ENCODE measurements at places on chromosomes 16 and 17.

DNA sequence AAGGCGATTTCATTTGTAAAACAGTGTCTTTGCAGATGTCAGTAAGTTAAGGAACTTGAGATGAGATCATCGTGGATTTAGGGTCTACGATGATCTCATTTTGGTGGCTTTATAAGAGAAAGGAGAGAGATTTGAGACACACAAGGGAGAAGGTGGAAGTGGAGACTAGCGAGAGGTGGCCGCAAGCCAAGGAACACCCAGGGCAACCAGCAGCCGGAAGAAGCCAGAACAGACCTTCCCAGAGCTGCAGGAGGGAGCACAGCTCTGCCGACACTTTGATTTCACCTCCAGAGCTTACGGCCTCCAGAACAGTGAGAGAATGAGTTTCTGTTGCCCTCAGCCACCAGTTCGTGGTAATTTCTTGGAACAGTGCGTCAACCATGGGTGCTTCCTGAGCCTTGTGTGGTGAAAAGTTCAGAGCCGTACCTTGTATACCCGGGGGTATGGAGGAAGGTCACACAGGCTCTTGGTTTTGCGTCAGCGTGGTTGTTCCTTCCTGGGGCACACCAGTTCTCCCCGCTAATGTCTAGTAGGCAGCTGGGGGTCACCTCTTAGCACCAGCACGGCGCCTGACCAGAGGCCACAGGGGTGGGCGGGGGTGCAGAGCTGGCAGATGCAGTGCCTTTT is 12.9 kb upstream of the SEC14L1 start:
- peak; percentile 63 for DNase-seq

DNA sequence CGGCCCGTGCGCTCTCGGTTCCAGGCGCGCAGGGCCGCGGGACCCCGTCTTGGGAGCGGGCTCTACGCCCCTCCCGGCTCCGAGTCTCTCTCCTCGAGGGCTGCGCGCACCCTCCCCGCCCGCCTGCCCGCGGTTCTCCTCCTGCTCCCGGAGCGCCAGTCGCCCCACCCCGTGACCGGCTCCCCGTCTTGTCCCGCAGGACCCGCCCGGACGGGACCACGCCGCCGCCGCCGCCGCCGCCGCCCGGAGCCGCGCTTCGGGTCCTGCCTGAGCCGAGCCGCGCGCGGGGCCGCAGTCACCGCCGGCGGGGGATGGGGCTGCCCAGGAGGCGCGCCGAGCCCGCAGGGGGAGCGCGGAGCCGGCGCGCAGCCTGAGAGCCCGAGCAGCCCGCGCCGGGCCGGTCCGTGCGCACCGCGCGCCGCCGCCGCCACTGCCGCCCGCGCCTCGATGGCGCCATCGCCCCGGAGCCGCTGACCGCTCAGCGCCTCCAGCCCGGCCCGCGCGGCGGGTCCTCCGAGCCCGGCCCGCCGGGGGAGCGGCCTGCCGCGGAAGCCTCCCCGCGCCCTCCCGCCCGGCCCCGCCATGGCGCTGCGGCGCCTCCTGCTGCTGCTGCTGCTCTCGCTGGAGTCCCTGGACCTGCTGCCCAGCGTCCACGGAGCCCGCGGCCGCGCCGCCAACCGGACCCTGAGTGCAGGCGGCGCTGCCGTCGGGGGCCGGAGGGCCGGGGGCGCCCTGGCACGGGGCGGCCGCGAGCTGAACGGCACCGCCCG is at the start of gene SHISA6:
SHISA6 (plus strand) TSS at position 373 of the 770 bp plus-strand sequence.
- no peak for DNase-seq

- peak; percentile 35 for DNase-seq
Measured at GRCh38 chr17:18008496-18009268, 30.3 kb downstream of the ATPAF2 start.

DNA sequence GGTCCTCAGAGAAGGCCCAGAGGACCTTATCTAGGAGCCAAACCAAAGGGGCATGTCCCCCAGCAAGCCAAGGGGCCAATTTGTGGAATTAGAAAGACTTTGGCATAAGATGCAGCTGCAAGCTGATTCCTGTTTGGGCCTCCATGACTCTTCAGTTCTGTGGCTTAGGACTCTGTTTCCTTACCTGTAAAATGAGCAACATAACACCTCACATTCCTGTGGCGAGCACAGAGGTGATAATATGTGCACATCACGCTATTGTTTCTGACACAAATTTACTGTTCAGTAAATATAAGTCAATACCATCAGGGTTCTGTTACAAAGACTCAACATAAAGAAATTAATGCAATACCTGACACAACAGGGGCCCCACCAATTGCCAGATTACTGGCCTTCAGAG is 57.7 kb downstream of the CDH11 start:
- no peak for DNase-seq

- DNase-seq = no peak
Measured at GRCh38 chr17:78120971-78121800, 7.4 kb downstream of the TMC6 start.

DNA sequence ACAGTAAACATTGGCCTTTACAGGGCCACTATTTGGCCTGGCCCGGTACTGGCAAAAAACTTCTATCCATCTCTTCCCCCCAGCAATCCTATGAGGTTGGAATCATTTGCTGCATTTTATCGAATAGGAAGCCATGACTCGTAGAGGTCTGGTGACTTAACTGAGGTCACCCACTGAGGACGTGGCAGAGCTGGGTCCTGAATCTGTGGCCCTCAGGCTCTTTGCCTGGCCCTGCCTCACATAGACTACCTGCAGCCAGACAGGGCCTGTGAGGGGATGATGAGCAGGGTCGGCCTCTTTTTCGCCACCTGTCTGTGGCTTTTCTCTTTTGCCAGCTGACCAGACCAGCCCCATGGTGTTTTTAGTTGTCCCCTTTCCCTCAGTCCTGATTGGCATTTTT is 1.9 kb downstream of the PPP4C start:
- no peak for DNase-seq

DNA sequence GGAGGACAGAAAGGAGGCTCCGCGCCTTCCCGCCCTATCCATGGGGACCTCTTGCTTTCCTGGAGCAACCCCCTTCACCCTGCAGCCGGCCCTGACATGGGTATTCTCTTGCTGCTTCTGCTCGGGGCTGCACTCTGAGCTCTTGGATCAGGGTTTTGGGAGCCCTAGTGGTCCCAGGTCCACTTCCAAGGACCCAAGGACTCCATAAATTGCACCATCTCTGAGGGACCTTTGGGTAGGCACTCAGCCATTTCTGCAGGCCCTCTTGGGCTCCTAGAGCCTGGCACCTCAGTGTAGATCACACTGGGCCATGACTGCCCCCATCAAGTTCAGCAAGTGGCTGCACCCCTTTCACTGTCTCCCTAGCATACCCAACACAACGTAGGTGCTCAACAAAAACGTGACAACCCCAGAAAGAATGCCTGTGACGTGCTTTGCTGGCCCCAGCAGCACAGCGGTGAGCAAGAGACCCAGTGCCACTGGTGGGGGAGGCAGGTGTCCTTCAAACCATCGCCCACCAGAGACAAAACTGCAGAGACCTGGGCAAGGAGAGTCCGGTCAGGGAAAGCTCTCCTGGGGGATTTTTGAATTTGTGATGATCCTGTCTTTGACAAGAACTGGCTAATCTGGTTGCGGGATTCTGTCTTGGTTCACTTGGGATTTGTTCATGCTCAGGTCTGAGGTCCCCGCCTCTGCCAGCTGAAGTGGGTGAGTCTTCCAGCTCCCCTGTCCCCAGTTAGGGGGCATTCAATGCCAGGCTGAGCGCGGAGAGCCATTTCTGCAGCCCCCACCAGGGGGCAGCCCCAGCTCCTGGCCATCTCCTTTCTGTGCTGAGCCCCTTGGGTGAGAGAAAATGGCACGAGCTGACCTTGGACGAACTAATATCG is 2.5 kb upstream of the RAB11FIP4 start:
- no peak for DNase-seq

DNA sequence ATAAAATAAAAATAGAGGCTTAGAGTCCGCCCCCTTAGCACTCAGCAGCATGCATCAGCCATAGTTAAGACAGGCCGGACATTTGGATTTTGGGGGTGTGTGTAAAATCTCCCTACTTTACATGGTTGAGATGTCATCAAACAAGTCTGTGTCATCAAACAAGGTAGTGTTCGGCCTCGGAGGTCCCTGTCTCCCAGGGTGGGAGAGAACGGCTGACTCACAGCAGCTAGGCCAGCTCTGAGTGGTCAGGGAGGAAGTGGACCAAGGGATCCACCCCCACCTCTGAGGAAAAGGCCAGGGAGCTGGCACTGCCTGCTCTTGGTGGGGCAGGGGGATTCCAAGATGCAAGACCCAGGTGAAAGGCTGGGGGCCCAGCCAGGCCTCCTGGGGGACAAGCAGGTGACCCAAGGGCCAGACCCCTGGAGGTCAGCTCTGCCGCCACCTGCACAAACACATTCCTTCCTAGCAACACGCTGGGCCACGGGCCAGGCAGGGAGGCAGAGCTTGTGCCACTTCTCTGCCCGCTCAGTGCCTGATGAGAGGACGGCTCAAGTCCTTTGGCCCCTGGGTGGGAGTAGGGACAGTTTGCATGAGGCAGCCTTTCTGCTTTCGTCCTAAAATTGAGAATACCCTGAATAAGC is 28.5 kb downstream of the KIFC3 start:
- no peak for DNase-seq

- DNase-seq = no peak
Measured at GRCh38 chr17:19443148-19443547, 32.1 kb downstream of the RNF112 start.

- no peak for DNase-seq
Measured at GRCh38 chr16:89119166-89119621, 25.5 kb downstream of the ACSF3 start.

GRCh38 chr16:918741-919657 is 51.8 kb downstream of the LMF1 start:
- DNase-seq = no peak

DNA sequence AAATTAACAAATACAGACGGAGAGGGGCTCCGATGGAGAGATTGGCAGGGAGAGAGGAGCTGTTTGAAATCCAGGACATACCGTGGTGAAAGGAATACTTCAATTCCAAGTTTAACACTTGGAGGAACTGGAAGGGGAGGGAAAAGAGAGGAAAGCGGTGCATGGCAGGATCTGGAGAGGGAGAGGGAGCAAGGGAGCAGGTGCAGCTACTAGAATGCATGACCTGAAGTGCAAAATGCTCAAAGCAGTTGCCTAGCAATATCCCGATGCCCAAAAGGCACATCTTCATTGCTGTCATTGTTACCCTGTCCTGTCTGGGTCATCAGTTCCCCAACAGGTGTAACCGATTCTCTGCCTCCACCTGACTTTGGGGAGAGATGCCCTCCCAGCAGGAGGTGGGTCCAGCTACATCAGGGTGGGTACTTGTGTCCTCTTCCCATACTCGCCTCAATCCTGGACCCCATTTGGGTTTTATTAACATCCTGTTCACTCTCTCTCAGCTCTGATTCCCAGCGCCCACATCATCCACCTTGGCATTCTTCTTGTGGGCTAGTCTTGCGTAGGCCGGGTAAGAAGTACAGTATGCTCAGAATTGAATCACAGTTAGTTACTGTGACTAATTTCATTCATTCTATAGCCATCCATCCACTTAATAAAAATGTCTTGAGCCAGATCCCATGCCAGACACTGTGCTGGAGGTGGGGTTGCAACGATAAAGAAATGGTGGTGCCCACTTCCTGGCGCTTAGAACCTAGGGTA is 37.4 kb upstream of the EMP2 start:
- no peak for DNase-seq

GRCh38 chr16:84555418-84556196 is 51.1 kb upstream of the MEAK7 start:
- no peak for DNase-seq

DNA sequence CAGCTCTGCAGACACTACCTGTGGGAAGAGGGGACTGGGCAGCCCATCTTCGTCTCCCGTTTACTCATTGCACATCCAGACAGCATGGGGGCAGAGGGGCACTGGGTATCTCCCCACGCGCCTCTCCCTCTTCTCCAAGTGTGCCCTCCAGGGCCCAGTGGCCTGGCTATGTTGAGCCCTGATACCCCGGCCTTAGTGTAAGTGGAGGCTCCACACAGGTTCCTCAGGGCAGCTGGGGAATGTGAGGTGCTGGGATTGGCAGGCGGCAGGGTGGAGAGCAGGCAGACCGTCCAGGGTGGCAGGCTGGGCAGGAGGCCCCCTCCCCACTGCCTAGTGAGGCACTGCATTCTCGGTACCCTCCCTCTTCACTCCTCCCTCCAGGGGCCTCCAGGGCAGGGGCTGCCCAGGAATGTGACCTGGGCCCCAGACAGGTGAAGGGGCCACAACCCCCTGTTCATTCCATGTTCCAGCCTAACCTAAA is 13.2 kb upstream of the NAGLU start:
- no peak for DNase-seq

- DNase-seq = no peak
Measured at GRCh38 chr17:76500074-76500746, 1.0 kb downstream of the RHBDF2 start.

- no peak for DNase-seq
Measured at GRCh38 chr17:17815436-17816200, 21.2 kb downstream of the SREBF1 start.

DNA sequence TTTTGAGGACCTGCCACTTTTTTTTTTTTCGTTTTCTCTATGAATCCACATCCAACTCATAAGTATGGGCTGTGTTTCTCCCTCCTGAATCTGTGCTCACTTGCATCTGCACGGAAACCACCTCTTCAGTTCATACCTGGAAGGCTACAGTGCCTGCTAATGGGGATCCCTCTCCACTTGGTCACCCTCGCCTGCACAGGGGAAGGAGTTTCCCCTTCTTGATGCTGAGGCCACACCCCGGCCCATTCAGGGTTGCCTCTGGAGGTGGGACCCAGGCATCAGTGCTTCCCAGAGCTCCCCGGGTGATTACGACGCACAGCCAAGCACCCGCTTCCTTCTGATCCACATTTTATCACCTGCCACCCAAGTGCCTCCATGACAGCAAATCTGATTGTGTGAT is 85.9 kb upstream of the TBC1D3K start:
- no peak for DNase-seq

GRCh38 chr16:47888142-47888541 is 267.7 kb downstream of the ABCC12 start:
- peak; percentile 13 for DNase-seq

- no peak for DNase-seq
Measured at GRCh38 chr17:15180121-15180561, 85.0 kb downstream of the PMP22 start.

DNA sequence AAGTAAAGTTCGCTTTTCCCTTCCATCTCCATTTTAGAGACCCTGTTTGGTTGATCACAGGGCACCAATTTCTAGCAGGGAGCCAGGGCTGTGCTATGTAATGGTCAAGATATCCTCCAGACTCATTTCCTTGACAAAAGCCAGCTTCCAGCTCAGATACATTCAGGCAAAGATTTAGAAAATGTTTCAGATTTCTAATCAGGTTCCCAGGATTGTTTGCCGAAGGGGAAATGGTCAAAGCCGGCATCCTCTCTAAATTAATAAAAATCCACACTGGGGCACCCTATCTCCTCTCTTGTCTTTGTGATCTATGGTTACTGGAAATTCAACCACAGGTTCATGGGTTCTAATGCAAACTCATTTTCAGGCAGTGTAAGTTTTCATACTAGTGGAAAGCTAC is 686.8 kb upstream of the KIF2B start:
- DNase-seq = no peak

- no peak for DNase-seq
Measured at GRCh38 chr16:56889206-56889605, 24.2 kb downstream of the SLC12A3 start.

- DNase-seq = no peak
Measured at GRCh38 chr16:89892635-89893034, 19.2 kb downstream of the TCF25 start.

- no peak for DNase-seq
Measured at GRCh38 chr16:67451704-67452435, 20.9 kb downstream of the HSD11B2 start.

GRCh38 chr16:4477966-4478365 is 1.8 kb downstream of the HMOX2 start:
- DNase-seq = no peak

Measured in skeletal muscle cell (primary cell).